ENCODE measurements at places on chromosomes 3 and 15.

DNA sequence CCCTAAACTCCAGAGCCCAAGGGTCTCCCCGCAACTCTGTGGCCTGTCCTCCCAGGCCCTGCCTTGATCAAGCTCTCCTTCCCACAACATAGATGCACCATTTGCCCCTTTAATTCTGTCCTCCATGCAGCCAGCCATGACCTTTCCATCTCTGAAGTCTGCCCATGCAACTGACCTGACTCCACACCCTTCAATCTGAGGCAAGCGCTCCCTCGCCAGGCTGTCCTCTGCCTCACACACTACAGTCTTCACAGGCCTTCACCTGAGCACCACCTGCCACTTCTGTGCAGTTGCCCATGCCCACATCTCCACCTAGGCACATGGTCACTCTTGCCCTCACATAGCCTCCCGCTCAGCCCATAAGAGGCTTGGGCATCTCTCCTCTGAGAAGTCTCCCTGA lies 244.0 kb downstream of the OCA2 start:
- DNase-seq = no peak

- no peak for DNase-seq
Observed at GRCh38 chr15:22925875-22926274, 54.3 kb downstream of the CYFIP1 start.

DNA sequence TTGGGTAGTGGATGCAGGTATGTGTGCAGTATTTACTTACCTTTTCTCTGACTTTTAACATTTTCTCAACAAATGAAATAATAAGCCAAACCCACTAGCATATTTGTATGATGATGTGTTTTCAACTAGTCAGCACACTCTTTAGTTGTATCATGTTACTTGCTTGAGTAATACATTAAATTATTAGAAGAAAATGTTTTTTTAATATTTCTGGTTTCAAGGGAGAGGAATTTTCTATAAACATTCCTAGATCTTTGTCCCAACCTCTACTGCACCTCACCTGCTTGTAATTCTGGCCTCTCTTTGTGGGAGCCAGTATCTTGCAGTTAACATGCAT lies 161.8 kb upstream of the CBLB start:
- DNase-seq = no peak

- no peak for DNase-seq
Observed at GRCh38 chr3:24550588-24550987, 55.9 kb upstream of the THRB start.

GRCh38 chr15:73887481-73887880 lies 14.1 kb downstream of the TBC1D21 start:
- no peak for DNase-seq

DNA sequence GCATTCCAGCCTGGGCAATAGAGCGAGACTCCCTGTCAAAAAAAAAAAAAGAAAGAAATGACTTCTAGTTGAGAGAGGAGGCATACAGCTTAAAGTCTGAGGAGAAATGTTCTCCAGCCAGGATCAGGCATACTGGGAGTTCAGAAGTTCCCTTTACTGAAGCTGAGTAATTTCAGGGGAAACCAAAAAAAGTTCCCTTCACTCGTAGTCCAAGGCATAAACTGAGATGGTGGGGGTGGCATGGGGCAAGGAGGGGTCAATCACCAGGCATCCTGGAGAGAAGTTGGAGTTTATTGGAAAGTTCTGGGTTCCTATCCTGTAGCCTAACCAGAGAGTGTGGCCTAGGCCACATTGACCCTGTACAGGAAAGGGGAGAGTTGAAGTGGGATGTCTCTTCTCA lies 5.9 kb downstream of the GPX1 start:
- DNase-seq = no peak

DNA sequence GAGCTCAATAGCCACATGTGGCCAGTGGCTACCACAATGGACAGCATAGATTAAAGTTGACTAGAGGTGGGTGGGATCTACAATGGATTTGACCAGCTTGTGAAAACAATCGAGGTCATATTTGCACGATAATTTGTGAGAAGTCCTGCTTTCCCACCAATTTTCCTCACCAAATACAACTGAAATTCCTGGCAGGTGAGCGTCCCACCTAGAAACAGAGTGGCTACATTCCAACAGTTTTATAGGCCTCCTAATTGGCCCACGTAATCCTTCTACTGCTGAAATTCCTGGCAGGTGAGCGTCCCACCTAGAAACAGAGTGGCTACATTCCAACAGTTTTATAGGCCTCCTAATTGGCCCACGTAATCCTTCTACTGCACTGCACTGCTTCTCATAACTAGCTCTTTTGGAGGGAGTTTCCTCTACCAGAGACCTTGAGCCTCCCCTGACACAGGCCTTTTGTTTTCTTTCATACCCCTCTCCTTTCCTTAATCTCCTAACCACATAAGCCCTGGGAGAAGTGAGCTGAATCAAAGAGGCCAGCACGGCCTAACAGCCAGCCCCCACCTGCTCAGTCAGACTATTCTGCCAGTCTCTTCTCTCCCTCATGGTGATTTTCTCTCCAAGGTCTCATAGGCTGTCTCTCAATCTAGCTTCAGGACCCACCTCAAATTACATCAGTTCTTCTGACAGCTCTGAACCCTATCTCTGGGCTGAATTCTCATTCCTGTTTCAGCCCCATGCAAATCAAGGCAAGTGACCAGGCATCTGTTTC lies 80.2 kb downstream of the BFSP2 start:
- no peak for DNase-seq

GRCh38 chr3:186217820-186218164 lies 108.9 kb upstream of the ETV5 start:
- DNase-seq = no peak

DNA sequence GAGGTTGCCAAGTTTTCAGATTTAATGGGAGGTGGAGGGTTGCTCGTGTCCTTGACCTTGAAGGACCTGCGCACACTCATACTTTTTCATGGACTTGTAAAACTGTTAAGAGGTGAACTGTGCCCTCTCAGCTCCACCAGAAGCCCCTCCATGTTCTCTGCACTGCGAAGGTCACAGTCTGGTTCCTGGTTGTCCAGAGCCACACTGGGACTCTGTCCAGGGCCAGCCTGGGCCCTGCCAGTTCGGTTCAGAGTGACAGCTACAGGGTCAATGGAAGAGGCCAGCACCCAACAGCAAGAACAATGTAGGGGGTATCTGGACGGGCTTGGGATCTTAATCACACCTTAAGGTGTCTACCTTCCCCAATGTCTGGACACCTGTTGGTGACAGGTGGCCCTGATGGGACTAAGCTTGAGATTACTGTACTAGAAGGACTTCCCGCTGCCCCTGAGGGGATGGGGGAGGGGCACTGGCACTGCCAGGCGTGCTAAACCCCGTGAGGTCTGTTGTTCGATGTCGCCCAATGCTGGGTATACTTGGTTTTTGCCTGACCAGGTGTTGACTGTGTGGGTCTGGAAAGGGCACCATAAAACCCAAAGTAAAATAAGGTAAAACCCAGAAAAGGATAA lies 34.7 kb downstream of the GRK7 start:
- DNase-seq = no peak

DNA sequence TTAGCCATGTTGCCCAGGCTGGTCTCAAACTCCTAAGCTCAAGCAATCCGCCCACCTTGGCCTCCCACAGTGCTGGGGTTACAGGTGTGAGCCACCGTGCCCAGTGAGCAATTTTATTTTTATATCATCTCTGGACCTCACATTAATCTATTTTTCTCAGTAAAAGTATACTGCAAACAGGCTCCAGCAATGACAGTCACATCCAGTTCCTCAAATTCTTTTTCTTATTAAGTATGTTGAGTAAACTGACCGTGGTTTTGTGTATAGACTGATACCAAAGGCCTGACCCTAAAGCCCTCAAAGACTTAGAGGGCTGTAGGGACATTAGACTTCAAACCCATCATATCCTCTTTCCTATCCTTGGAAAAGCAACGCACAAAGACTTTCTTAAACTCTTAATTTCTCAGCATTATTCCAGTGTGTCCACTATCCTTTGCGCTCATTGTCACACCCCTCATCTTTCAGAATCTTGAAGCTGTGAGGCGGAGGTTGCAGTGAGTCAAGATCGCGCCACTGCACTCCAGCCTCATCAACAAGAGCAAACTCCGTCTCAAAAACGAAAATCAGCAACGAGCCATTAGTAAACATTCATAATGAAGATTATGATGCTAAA lies 2.0 kb downstream of the NGLY1 start:
- no peak for DNase-seq

GRCh38 chr15:95857758-95858157 lies 472.7 kb upstream of the NR2F2 start:
- DNase-seq = no peak

- no peak for DNase-seq
Observed at GRCh38 chr3:46423588-46423987, 16.5 kb downstream of the CCRL2 start.

DNA sequence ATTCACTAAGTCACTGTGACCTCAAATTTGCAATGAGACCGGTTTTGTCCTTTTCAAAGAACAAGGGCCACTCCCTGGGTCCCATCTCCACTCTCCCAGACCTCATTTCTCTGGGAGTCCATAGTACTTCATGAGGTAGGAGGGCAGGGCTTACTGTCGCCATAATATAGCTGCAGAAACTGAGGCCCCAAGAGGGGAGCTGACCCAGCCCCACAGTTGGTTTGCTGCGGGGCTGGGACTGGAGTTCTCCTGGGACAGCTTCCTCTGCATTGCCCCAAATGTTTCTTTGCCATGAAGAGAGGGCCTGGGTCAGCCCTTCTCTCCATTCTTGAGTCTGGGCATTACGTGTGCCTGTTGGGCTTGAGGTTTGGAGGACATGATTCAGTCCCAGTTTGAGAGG lies 60.1 kb downstream of the ITGA11 start:
- DNase-seq = no peak

- no peak for DNase-seq
Observed at GRCh38 chr3:146529021-146529420, 15.4 kb downstream of the PLSCR1 start.

DNA sequence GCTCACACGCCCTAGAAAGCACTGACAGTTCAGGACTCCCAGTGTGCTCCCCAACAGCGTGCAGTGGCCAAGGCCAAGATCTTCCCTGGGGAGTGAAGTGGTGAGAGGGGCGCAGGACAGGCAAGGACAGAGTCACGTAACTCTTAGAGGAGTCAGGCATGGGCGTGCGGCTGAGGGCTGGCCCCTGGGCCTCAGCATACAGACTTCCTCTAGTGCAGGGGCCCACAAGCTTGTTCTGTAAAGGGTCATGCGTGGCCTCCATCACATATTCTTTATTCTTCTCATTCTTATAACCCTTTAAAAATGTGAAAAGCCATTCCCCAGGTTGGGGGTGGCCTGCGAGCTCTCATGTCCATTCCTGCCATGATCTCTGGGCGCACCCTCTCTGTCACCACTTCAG lies 25.2 kb downstream of the TMEM43 start:
- no peak for DNase-seq

GRCh38 chr15:92650256-92650655 lies 5.3 kb downstream of the FAM174B start:
- no peak for DNase-seq

- DNase-seq = no peak
Observed at GRCh38 chr3:16785465-16785864, 99.3 kb upstream of the PLCL2 start.

GRCh38 chr3:180332608-180333007 lies 269.4 kb upstream of the TTC14 start:
- no peak for DNase-seq

- no peak for DNase-seq
Observed at GRCh38 chr3:136277115-136277514, 27.0 kb downstream of the PCCB start.

GRCh38 chr3:87145553-87145952 lies 81.6 kb upstream of the CHMP2B start:
- peak; percentile 0 for DNase-seq

DNA sequence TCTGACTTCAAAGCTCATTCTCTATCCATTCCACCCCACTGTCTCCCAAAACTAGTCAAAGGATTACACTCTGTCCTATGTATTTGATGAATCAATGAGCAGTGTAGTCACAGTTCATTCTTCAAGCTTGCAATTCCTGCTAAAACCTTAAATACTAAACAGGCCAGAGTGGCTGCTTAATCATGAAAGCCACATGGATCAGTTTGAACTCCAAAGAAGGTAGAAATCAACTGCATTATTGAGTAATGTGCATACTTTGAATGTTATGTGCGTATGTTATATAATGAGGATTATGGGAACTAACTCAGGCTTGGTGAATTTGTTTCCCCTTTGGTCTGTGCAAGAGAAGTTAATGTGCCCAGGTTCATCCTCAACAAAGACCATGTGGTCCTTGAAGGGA lies 45.4 kb downstream of the PRICKLE2 start:
- no peak for DNase-seq

GRCh38 chr3:157059661-157060060 lies 100.3 kb downstream of the CCNL1 start:
- DNase-seq = no peak

GRCh38 chr3:144963810-144964209 lies 992.2 kb downstream of the DIPK2A start:
- DNase-seq = no peak

GRCh38 chr3:65837604-65838003 lies 201.1 kb downstream of the MAGI1 start:
- DNase-seq = no peak

GRCh38 chr15:89299896-89300295 lies 34.7 kb downstream of the POLG start:
- no peak for DNase-seq

- no peak for DNase-seq
Observed at GRCh38 chr3:159950156-159950898, 38.3 kb upstream of the IL12A start.

Measured in stimulated activated CD4-positive, alpha-beta T cell treated with anti-CD3 and anti-CD28 coated beads, Interleukin-4, amount 100 ng/mL, for 48 hours (primary cell).